Kidney (tissue), 22 donors: ENCODE measurements at places on chromosomes 3 and 15. TPM values are rescaled to one million over a fixed set of nuclear protein-coding genes. Genes with fewer than 3 reads are reported as not detected.
A peak's percentile ranks its signal among the peaks of the same experiment; 100 is the strongest.

The SPINK8 gene
- total RNA-seq: not detected

The LDHAL6B gene
- total RNA-seq: not detected

GRCh38 chr3:140719841-140720614 lies 42.2 kb downstream of the TRIM42 start:
- peaks cover 4% of the 10 kb centered on the region for H3K4me1 ChIP-seq
- DNase-seq: no peak
- H3K27ac ChIP-seq: no peak overlapping the region
- no peaks in the 10 kb centered on the region for H3K36me3 ChIP-seq
- no peaks in the 10 kb centered on the region for H3K27me3 ChIP-seq

DNA sequence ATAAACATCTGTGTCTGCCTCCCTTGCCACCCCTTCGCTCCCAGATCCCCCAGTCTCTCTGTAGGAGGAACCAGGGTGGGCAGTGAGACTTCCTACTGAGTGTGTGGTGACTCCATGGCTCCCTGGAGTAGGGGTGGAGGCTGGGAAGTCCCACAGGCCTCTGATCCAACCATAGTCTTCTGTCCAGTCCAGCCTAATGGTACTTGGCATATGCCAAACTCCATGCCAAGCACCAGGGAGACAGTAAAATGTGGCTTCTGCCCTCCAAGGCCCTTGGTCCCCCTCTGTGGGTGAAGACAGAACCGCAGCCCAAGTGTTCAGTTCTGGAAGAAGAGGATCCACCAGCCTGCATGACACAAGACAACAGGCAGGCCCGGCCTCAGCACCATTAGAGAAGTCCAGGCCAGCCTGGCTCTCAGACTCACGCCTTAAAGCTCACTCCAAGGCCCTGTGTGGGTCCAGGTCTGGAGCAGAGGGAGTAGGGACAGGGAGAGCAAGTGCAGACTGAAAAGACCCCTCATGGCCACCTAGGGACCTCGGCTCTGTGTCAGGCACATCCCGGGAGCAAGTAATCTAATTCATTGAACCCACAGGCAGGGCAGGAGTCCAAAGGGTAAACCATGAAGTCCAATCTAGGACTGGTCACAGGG lies 112.7 kb downstream of the ETFA start:
- no peaks in the 10 kb centered on the region for H3K4me1 ChIP-seq
- H3K27me3 ChIP-seq: no peaks in the 10 kb centered on the region
- no peaks in the 10 kb centered on the region for H3K36me3 ChIP-seq
- H3K4me3 ChIP-seq: no peak overlapping the region
- no peak overlapping the region for H3K27ac ChIP-seq
- peak; percentile 54 for DNase-seq

DNA sequence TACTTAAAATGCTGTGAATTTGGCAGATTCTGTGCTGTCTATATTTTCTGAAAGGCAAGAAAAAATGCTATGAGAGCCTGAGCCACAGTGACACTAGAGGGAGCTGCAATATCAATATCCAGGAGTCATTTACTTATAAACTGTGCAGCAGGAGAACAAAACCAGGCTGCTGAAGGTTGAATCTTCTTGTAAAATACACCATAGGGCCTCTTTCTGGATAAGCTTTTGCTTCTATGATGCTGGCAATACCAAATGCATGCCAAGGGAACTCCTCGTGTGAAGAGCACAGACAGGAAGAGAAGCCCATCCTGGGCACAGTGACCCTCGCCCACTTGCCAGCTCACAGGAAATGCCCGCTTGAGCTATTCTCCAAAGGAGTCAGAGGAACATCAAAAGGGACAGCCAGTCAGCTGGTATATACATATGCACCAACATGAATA lies 48.0 kb upstream of the TSPAN3 start:
- H3K27me3 ChIP-seq: no peaks in the 10 kb centered on the region
- H3K27ac ChIP-seq: no peak overlapping the region
- no peak for DNase-seq
- H3K36me3 ChIP-seq: no peaks in the 10 kb centered on the region
- H3K4me3 ChIP-seq: no peak overlapping the region
- H3K4me1 ChIP-seq: no peaks in the 10 kb centered on the region

GRCh38 chr15:55916666-55917409 lies 76.6 kb downstream of the NEDD4 start:
- DNase-seq: no peak
- H3K36me3 ChIP-seq: no peaks in the 10 kb centered on the region
- no peaks in the 10 kb centered on the region for H3K4me1 ChIP-seq
- H3K27ac ChIP-seq: no peak overlapping the region
